ENCODE measurements at places on chromosomes 2 and 18.

- no peak for DNase-seq
Measured at GRCh38 chr18:56294484-56295183, 343.8 kb downstream of the TXNL1 start.

- DNase-seq: no peak
Measured at GRCh38 chr2:238646803-238647202, 201.1 kb upstream of the TWIST2 start.

DNA sequence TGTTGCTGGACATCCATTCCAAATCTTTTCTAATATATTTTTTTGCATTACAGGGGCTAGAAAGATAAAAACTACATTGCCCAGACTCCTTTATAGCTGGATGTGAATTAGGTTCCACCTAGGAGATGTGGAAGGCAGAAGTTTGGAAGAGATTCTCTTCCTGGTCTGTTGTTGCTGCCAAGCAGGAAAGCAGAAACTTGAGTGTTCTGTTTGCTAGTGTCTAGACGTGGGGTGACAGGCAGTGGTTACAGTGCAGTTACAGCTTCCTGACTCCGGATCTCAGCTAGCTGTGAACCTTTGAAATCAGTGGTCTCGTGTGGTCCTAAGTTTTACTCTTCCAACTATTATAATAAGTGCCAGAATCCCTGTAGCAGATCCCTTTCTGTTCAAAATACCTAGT, 46.2 kb downstream of the COL4A4 start:
- no peak for DNase-seq

GRCh38 chr2:121171625-121172119, 113.3 kb downstream of the TFCP2L1 start:
- DNase-seq: no peak

DNA sequence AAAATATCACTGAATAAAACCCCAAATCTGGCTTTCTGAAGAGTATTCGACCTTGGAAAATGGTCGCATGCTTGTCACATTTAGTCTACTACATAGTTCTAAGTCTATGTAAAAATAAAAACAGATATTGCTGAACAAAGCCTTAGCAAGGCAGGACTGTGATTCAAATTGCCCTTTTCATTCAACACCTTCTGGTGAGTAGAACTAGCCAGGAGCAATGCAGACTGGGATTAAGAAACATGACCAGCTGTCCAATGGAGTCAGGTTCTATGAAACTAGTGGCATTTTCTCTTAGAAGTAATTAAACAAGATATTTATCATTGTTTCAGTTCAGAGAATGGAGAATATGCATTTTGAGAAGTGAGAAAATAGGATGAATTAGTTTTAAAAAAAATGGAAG, 1260.5 kb upstream of the ACVR2A start:
- DNase-seq: no peak

DNA sequence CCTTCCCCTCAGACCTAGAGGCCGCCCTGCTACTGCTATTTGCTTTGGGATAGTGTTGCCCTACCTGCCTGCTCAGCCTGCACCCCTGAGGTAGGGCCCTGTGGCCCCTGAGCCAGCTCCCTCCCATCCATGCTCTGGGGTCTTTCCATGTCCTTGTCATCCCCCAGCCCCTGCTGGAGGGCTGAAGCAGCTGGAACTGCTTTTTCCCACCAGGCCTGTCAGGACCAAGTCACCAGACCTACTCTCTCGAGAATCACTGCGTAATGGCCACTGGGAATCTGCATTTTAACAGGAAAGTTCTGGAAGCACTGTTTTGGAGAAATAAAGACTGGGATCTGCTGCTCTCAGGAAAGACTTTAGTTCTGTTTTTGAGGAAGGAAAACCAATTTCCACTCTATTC, 20.2 kb upstream of the SLC35F6 start:
- DNase-seq: no peak

- no peak for DNase-seq
Measured at GRCh38 chr2:20619624-20620024, 31.3 kb downstream of the HS1BP3 start.

DNA sequence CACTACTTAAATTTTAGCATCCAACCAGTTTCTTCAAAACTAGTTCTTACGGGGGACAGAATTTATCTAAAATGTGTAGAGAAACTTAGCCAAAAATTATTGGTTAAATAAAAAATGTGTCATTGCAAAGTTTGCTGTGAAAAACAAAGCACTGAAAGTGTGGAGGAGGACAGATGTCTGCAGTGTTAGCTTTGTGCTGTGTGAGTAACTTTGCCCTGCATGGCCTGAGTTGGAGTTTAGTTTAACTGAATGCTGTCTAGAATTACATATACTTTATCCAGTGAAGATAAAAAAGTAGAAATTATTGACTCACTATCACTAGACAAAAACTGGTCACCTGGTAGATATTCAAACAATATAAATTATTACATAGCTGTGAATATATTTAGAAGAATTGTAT, 1225.2 kb upstream of the CELF4 start:
- no peak for DNase-seq

GRCh38 chr2:172090044-172090961, 5.0 kb downstream of the DLX1 start:
- no peak for DNase-seq

DNA sequence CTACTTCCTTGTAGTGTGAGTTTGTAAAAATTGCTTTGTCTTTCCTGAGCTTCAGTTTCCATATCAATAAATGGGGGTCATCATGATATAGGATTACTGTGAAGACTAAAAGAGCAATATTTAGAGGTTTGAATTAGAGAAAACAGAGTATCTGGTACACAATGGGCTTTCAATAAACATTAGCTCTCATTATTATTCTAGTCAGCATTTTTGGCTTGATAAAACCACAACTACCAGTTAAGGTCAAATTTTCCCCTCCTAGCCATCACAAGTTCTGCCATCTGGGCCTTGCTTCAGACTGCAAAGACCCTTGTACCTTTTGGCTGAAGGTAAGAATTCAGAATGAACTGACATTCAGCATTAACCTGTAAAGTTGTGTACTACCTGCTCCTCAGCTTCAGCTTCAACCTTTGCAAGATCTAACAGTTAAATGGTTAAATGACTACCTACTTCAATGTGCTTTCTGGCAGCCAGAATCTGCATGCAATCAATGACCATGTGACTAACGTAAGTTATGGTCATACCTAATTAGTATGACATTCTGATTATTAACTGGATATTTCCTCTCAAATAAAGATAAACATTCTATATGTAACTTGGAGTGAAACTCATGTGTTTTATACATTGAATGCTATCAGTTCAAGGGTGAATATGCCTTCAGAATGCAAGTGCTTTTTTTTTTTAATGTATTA, 52.7 kb upstream of the FRZB start:
- no peak for DNase-seq

DNA sequence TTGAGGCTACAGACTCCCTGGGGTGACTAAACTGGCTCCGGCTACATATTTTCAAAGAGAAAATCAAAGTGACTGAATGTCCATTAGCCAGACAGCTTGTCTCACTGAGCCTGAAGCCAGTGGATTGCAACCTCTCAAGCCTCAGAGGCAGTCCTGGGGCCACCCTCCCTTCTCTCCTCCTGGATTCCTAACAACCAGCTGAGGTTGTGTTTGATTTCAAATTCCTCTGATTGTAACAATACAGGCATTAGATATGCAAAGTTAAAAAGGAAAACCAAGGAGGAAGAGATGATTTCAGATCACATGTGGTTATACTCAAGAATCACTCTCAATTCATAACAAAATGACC, 101.0 kb upstream of the LMAN1 start:
- DNase-seq: no peak

GRCh38 chr2:24147364-24147763, 24.1 kb downstream of the FAM228B start:
- no peak for DNase-seq

Data from MG63 (cell line).